Camera-type eye (tissue), 1 donor: ENCODE measurements at places on chromosomes 2 and 18. TPM values are rescaled to one million over a fixed set of nuclear protein-coding genes. Genes with fewer than 3 reads are reported as not detected.

C18orf63 gene
- total RNA-seq = not detected

IFT172 gene
- total RNA-seq = 57.2 TPM

FRZB gene
- total RNA-seq = 66.1 TPM

CRIM1 gene
- 158 TPM for total RNA-seq
